Bone marrow (tissue), 2 donors: ENCODE measurements at places on chromosomes 12 and 14.

- no peak for DNase-seq
Observed at GRCh38 chr12:57842342-57843294, 3.9 kb downstream of the CTDSP2 start.

GRCh38 chr14:106831322-106831720, 1304.9 kb downstream of the TMEM121 start:
- no peak for DNase-seq

DNA sequence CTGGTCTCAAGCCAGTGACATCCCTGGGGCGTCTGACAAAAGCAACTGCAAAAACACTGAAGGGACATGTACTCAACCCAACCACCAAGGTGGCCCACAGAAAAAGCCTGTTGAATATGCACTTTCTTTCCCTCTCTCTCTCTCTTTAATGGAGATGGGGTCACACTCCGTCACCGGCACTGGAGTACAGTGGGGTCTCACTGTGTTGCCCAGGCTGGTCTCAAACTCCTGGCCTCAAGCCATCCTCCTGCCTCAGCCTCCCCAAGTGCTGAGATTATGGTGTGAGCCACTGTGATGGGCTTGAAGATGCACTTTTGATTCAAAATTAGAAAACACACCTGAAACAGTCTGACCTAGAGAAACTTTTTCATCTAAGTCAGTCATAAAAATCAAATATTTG, 7.2 kb upstream of the CD27 start:
- DNase-seq: no peak

DNA sequence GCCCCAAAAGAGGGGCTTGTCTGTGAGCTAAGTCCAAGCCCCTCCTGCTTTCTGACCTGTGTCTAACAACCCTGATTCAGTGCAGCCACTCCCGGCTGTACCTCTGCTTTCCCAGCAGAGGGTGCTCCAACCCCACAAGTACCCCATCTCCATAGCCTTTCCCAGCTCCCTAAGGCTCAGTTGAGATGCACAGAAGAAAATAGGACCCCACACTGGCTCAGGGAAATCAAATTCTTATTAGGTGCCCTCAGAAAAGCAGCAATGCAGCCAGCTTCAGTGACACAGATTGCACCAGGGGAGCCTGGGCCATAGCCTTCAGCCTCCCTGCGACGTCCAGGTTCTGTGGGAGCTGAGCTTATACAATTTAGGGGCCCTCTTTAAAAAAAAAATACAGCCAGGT, 49.9 kb downstream of the LRRC74A start:
- DNase-seq: peak; percentile 17

GRCh38 chr12:97556302-97556779, 93.7 kb downstream of the RMST start:
- DNase-seq: no peak

DNA sequence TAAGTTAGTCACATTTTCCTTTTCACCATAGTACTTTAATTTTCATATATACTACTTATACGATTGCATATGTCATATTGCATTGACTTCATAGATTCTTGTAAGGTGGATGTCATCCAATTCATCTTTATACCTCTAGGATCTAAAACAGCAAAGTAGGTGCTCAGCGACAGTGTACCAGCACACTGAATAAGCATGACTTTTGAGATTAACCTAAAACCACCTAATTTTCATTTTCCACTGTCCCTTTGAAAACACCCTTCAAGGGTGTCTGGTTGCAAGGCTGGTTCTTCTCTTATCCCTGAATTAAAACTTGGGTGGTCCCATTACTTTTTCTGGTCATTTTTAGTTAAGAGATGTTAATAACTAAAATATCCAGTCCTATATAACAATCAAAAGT, 4.4 kb downstream of the GPR19 start:
- DNase-seq: no peak

DNA sequence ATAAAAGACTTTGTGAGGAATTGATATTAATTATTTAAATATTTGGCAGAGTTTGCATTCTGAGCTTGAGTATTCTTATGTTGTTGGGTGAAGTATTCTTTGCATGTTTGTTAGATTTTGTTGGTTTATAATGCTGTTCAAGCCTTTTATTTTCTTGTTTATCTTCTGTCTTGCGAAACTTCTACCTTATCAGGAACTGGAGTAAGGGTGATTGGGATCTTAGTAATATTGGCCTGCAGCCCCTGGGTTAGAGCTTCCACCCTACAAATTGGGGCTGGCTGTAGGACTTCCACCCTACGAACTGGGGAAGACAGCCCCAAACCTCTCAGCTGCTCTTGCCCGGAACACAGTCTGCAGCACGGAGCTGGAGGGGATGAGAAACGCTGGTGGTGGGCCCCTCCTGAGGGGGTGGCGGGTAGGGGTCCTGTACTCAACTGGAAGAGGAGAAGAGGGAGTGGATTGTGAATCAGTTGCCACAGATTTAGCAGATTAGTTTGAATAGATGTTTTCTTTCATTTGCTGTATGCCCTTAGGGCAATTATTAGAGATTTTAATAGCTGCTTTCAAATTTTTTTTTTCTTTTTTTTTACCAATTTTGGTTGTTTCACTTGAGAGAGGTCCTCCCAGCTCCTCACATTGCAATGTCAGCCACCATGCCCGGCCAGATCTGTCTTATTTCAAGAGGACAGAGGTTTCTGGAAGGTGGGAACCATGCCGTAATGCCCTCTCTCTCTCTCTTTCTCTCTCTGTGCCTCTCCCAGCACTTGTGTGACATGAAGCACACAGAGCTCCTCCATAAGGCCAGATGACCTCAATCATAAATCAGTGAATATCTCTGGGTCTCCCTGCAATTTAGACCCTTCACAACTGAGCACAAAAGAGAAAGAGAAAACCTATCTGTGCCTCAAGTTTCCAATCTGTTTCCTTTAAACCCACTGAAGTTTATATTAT, 123.4 kb downstream of the DICER1 start:
- no peak for DNase-seq

- DNase-seq: no peak
Observed at GRCh38 chr14:93759719-93760307, 28.5 kb downstream of the PRIMA1 start.

DNA sequence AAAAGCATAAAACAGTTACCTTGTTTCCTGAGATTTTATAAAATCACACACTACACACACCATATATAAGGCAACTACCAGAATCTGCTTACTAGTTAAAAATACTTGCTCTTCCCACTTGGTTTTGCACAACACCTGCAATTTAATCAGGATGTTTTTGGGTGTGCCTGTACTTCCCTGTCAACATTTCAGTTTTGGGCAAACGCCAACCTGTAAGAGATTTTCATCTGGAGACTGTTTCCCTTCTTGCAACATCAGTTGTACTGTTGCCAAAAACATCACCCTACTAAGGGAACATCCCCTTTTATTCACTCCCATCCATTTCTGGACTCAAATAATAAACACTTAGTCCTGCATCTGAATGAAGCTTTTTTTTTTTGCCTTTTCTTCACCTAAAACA, 172.3 kb downstream of the DUSP6 start:
- peak; percentile 43 for DNase-seq

GRCh38 chr12:103455020-103455763, 40.6 kb downstream of the C12orf42 start:
- DNase-seq: no peak

DNA sequence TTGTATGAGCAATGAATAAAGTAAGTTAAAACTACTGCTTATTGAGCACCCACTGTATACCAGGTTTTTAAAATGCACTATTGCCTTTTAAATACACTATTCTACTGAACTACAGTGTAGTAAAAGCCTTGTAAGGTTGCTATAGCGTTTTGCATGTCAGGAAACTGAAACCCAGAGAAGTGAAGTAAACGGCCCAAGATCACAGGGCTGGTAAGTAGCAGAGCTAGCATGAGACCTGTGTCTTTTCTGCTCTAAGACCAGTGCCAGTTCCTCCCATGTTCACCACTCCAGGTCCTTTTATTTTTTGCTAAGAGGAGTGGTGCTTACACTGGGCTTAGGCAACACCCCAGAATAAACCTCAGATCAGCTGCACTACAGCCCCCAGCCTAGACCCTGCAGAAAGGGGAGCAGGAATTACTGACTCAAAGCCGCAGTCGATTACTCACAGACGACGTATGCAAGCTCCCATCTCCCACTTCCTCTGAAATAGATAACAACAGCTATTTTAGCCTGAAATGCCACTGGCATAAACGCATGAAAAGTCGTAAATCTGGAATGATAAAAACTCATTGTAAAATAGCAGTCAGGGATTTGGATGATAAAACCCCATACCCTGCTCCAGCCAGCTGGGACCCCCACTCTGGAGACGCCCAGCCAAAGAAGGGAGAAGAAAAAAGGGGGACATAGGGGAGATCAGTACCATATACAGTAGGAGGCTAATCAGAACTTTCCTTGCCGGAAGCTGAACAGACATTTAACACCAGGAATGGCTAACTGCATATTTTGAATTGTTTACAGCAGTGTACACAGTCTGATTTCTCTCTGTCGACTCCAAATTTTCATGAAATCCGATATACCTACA, 108.3 kb downstream of the NUAK1 start:
- DNase-seq: no peak

DNA sequence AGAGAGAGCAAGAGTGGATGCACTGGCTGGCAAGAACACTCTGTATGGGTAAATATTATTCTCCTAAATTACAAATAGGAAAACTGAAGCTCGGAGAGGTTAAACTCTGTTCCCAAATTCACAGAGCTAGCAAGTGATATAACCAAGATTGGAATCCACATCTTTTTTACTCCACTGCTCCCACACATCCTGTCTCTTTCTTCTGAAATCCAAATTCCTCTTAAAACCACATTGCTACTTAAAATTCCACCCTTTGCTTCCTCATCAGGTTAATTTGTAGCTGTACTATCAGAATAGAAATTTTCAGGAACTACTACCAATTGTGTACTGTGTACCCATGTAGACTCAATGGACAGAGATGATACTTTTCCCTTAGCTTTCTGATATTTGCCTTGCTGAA, 74.4 kb downstream of the ARMH4 start:
- DNase-seq: no peak

DNA sequence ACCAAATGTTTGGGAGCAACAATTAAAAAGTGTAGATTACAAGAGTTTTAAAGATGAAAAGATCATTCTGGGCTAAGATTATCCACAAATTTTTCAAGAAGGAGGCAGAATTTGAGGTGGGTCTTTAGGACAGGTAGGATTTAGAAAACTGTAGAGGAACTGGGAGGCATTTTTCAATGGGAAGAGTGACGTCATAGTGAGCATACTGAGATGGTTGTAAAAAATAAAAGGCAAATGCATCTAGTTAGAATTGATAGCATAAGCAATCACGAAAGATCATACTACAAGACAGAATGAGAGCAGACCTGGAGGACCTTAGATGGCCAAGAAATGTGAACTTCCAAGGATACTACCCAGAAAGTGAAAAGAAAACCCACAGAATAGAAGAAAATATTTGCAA, 131.6 kb upstream of the G2E3 start:
- no peak for DNase-seq

- no peak for DNase-seq
Observed at GRCh38 chr12:70948236-70948975, 27.9 kb upstream of the PTPRR start.

- no peak for DNase-seq
Observed at GRCh38 chr12:33757701-33758100, 264.6 kb upstream of the ALG10 start.

DNA sequence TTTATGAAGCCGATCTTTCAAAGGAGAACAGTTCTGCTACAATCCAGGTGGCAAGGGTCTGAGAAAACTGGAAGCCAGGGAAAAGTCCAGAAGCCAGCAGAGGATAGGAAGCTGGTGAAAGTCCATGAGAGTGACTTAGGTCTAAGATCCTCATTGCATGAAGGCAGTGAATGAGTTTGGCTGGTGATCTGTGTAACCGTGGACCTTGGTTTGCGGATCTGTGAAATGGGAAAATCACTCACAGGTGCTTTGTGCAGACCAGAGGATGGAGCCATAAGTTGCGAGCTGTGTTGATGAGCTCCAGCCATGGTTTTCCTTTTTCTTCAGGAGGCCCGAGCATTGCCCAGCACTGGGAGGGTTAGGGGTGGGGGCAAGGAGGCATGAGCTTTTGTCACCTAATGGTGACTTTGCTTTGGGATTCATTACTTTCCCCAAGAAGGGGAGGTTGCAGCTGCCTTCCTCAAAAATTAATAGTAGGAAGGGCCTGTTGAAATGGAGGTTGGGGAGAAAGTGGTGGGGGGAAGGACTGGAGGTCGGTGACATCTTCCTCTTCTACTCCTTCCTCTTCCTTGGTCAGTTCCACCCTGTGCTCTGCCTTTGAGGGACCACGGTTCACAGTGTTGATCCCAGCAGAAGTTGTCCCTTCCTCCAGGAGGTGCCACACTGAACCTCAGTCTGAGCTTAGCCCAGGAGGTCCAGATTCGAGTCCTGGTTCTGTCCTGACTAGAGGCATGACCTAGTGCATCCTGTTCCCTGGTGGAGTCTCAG, 20.3 kb upstream of the SERPINA6 start:
- DNase-seq: no peak

- no peak for DNase-seq
Observed at GRCh38 chr12:114968727-114969126, 284.8 kb upstream of the TBX3 start.

DNA sequence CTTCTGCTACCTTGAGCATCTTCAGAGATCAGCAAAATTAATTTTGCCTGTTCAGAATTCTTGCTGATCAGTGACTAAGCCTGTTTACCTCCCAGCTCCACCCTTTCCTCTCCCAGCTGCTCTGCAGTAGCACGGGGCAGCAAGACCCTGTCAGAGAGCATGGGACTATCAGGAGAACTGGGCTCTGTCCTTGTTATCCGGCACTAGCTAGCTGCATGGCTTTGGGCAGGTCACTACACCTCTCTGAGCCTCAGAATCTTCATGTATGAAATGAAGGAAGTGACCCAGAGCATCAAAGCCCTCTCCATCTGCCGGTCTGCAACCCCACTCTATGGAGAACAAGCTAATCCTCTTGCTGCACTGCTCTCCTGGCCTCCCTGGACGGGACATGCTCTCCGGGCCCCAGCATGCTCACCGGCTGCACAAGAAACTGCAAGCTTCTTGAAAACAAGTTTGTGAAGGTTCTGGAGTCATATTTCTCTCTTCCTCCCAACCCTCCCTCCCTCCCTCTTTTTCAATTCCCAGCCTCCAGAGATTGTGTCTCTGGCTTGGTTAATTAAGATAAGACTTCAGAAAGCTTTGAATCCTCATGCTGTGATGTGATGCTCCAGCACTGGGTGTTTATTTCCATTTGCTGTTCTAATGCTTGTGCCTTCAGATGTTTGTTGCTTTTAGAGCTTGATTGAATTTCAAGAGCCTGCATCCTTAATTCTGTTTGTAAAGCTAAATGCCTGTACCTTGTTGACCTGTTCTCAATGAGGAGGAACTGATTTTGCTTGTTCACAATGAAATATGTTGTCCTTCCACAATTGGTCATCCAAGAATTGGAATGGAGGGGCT, 101.1 kb downstream of the CRACR2A start:
- DNase-seq: no peak

GRCh38 chr14:100629696-100630095, 42.5 kb upstream of the BEGAIN start:
- no peak for DNase-seq

DNA sequence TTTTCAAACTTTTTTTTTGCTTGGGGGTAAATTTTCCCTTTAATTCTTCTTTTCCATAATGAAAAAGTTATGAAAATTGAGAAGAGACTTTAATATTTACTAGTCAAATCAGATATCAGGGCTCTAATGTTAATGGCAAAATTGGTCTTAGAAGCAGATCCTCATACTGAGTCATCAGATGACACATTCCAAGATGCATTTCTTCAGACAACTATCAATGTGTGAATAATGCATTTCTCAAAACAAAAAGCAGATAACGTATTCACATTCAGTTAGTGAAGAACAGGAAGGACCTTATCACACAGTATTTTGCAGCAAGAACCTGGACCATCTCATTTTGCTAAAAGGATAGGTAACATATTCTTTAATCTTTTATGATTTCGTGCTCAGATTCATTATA, 130.7 kb downstream of the GPHN start:
- no peak for DNase-seq

GRCh38 chr12:111024205-111024801, 103.9 kb upstream of the MYL2 start:
- no peak for DNase-seq
